Mesothelial cell of epicardium (in vitro differentiated cells): ENCODE measurements at places on chromosomes 16 and 17.

DNA sequence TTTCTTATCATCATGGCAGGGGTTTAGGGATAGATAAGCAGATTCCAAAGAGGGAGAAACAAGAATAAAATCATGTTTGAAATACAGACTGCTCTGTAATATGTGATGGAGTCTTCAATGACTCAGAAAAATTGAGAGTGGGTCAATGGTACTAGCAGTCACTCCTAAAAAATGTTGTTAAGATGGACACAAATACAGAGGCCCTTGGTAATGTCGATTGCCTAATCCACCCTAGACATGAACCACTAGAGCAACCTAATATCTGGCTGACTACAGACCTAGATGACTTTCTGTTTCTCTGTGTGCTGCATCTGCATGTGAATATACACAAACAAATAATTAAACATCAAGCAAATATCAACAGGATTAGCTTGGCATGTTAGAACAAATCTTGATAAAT is 135.8 kb downstream of the CDH8 start:
- no peak for DNase-seq
- H3K27me3 ChIP-seq = no peaks in the 10 kb centered on the region
- H3K4me3 ChIP-seq = no peak overlapping the region
- no peaks in the 10 kb centered on the region for H3K36me3 ChIP-seq
- H3K4me1 ChIP-seq = peaks cover 21% of the 10 kb centered on the region

- H3K36me3 ChIP-seq = no peaks in the 10 kb centered on the region
- H3K27ac ChIP-seq = no peak overlapping the region
- H3K4me3 ChIP-seq = no peak overlapping the region
- DNase-seq = peak; percentile 72
- H3K27me3 ChIP-seq = peaks cover 78% of the 10 kb centered on the region
- peaks cover 3% of the 10 kb centered on the region for H3K4me1 ChIP-seq
These were observed 3.2 kb upstream of the METRN start for GRCh38 chr16:711548-712320.

DNA sequence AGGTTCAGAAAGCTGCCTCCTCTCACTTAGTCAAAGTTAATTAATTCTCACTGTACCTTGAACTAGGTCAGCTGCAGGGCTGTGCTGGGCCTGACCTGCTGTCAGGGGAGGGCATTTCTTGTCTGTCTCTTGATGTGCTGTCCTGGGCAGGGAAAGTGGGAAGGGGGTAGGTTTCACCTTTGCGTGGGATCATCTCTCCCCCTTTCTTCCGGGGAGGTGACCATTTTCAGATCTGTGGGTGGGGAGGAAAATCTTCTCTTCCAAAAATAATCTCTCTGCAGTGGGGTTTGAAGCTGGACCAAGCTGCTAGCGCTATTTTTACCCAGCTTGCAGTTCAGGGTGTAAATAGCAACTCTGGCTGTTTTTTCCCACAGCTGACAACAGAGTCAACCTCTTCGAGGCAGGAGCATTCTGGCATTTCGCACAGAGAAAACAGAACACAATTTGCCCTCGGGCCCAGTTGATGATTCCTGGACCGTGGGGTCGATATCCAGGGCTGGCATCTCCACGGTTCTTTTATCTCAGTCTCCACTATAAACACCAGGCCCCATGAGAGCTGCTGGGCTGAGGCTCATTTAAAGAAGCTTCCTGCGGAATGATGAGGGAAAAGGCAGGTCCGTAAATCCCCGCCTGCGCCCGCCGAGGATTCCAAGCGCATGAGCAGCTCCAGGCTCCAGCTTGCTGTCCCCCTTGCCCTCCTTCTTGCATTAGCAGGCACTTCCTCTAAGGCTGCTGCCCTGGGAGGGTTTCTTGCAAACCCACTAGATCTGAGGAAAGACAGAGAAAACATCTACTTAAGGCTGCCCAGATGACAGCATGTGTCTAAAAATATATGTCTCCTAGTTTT is 93.9 kb downstream of the YPEL2 start:
- peak overlapping the region; percentile 76 for H3K27ac ChIP-seq
- DNase-seq = no peak
- peak overlapping the region; percentile 15 for H3K4me3 ChIP-seq
- peaks cover 40% of the 10 kb centered on the region for H3K4me1 ChIP-seq
- H3K36me3 ChIP-seq = no peaks in the 10 kb centered on the region

GRCh38 chr17:29149431-29150064 is 30.6 kb downstream of the MYO18A start:
- no peaks in the 10 kb centered on the region for H3K27me3 ChIP-seq
- H3K36me3 ChIP-seq = no peaks in the 10 kb centered on the region
- H3K4me1 ChIP-seq = peaks cover 48% of the 10 kb centered on the region

DNA sequence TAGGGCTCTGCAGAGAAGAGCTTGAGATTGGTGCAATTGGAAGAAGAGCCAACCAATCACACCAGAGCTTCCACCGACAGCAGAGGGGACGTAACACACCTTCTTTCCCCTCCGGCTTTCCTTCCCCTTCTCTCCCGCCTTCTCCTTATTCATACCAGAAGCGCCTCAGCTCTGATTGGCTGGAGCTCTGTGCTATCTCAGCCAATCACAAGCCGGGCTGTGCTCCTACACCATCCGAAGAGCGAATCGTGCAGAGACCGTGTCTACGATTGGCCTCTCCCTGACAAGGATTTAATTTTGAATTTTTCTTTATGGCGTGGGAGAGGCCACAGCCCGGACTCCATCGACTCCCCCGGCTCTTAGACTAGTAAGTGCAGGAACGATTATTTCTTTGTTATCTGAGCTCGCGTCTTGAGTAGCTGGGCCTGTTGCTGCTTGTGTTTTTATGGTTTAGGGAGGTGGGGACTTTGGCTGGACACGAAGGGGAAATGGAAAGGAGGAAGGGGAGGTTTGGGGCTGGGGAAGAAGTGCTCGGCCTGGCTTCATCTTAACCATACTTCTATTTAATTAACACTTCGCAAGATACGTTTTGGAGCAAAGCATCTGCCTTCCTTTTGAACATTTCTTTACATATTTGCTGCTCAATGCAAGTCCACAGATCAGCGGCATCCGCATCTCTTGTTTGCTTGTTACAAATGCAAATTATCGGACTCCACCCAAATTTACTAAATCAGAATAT is at the start of gene PRR11:
PRR11 (plus strand) TSS at position 308 of the 739 bp plus-strand sequence. CDS start 14,007 bp downstream, outside the sequence.
- H3K4me3 ChIP-seq = no peak within 1 kb of the TSS
- H3K36me3 ChIP-seq = no peaks in the 10 kb centered on the region
- H3K4me1 ChIP-seq = peaks cover 31% of the 10 kb centered on the region
- DNase-seq = peak; percentile 91
- H3K27ac ChIP-seq = no peak within 1 kb of the TSS

- no peak overlapping the region for H3K4me3 ChIP-seq
- no peaks in the 10 kb centered on the region for H3K36me3 ChIP-seq
- DNase-seq = no peak
- H3K4me1 ChIP-seq = peaks cover 3% of the 10 kb centered on the region
- H3K27ac ChIP-seq = no peak overlapping the region
These were observed 13.7 kb upstream of the XYLT2 start for GRCh38 chr17:50332196-50332595.
